ENCODE measurements at places on chromosomes 16 and 17.

GRCh38 chr16:47211218-47211617, 67.5 kb upstream of the NETO2 start:
- DNase-seq = no peak

GRCh38 chr17:57016071-57016763, 38.3 kb downstream of the SCPEP1 start:
- no peak for DNase-seq

GRCh38 chr16:77435272-77435820, 512 bp upstream of the ADAMTS18 start:
- no peak for DNase-seq

DNA sequence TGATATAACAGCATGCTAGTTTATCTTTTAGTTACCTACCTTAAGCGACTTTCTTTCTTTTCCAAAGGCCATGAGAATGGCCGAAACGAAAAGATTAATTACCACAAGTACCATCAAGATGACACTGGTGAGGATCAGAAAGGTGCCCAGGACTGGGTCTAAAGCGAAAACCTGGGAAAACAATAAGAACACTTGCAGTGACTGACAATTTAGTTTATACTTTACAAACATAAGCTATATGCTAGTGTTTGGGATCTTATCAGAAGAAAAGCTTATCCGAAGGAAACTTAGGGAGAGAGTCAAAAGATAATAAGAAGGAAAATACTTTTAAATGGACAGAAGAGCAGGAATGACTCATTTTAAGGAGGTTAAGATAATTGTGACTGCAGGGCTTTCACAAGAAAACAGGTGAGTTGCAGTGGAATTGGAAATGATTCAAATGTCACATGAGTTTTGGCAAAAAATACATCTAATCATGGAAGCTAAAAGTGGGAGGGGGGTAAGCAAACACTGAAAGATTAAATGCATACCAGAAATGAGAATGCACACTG, 34.8 kb downstream of the IST1 start:
- DNase-seq = no peak

DNA sequence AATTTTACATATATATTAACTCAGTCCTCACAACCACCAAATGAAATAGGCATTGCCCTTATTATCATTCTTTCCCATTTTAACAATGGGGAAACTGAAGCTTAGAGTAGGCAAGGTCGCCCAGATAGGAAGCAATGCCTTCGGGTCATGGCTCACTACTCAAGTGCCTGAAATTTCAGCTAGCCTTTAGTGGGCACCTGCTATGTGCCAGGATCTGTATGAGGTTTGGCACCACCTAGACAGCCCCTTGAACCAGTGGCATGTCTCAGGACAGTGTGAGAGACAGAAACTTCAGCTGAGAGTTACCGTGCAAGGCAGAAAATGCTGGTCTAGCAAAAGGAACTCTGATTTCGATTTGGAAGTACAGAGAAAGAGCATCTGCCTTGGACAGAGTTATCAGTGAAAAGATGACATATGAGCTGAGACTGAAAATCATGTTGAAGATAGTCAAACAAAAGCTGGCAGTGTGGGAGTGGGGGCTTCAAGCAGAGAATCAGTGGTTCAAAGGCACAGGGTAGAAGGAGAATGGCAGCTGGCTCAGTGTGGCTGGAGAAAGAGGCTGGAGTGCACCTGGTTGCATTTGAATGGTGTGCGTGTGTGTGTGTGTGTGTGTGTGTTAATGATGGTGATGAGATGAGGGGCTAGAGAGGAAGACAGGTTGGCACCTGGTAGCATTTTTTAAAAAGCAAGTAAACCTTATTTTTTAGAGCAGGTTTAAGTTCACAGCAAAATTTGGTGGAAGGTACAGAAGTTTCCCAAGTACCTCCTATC, 29.1 kb downstream of the CDH13 start:
- DNase-seq = no peak

DNA sequence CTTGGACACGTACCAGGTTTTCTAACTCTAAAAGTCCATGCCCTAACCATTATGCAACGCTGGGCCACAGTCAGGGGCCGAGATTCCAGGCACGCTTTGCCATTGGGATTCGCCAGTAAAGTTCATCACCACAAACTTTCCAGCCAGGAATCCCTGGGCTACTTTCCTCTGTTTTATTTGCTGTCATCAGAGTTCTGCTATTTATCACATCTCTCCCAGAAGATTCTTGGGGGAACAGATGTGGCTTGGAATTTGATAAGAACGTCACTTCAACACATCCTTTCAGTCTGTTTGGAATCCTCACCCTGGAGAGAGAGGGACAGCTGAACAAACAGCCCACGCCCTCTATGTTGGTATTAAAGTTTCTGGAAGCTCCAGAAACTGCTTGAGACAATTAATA, 109.6 kb upstream of the CACNG3 start:
- DNase-seq = no peak

DNA sequence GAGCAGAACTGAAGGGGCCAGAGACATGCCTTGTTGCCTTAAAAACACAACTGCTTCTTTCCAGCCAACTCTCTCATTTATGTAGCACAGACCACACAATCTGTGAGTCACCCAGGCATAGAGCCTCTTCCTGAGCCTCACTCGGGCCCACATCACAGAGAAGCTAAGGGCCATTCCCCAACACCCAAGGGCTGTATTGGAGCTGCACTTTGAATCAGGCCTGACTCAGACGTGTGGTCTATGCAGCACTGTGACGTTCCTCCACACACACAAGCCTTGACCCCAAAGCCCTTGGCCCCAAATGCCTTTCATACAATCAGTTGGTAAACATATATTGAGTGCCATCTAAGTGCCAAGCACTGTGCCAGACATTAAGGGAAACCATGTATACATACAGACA, 308.9 kb upstream of the DYNLRB2 start:
- DNase-seq = no peak

DNA sequence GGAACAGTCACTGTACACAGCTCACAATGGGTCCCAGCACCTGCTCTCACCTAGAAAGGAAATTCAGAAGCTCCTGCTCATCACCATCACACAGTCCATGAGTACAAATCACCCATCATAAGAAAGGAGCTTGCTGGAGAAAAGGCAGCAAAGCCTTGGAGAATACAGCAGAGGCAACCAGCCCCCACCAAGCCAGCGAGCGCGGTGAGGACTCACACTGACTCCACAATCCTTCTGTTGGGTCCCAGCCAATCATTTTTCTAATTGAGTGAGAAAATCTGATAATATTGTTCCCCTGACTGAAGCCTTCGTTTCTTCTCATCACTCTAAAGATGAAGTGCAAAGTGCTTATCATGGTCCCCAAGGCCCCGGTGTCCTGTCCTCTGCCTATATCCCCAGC, 298.3 kb downstream of the SLC39A11 start:
- DNase-seq = no peak

DNA sequence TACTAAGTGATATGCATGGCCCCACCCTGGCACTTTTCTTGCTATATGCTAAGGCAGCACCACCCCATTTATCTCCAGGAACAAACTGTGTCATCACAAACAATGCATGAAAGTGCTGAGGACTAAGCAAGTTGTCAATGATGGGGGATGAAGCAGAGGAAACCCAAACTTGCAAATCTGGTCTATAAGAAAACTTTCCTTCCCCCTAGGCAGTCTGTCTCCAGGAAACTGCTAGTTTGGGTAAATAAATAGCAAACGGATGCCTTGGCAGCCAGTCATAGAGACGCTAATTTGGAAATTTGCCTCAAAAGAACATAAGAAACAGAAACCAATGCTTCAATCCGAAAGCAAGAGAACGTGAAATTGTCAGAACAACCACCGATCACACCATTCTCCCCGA, 5.6 kb upstream of the HSBP1 start:
- DNase-seq = no peak

DNA sequence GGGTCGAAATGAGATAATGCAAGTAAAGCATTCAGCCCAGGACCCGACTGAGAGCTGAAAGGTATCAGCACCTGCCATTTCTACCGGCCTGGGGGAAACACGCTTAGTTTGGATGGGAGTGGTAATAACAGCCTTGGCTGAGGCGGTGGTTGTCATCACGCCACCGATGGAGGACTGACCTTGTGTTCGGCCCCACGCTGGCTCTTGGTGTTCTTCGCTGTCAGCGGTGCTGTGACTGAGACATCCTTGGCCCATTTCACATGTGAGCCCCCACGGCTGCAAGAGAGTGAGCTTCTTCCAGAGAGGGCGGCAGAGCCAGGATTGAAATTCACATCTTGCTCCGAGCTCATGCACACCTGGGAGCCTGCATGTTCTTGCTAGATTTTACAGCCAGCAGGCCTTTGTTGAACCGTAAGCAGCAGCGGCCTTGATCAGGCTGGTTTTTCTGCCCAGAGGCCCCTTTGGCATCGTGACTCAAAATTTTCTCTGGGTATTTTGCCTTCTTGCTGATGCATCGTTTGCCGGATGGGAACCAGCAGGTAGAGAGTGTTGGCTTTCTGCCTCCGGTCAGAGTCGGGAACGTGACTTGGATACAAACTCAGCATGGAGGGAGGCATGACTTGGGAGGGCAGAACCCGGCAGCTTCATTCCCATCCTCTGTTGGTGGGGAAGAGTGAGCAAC, 341.5 kb downstream of the SNX29 start:
- DNase-seq = no peak

GRCh38 chr17:73308017-73308823, 3.6 kb downstream of the CDC42EP4 start:
- no peak for DNase-seq

- no peak for DNase-seq
Measured at GRCh38 chr16:66832661-66833305, 2.0 kb upstream of the NAE1 start.

DNA sequence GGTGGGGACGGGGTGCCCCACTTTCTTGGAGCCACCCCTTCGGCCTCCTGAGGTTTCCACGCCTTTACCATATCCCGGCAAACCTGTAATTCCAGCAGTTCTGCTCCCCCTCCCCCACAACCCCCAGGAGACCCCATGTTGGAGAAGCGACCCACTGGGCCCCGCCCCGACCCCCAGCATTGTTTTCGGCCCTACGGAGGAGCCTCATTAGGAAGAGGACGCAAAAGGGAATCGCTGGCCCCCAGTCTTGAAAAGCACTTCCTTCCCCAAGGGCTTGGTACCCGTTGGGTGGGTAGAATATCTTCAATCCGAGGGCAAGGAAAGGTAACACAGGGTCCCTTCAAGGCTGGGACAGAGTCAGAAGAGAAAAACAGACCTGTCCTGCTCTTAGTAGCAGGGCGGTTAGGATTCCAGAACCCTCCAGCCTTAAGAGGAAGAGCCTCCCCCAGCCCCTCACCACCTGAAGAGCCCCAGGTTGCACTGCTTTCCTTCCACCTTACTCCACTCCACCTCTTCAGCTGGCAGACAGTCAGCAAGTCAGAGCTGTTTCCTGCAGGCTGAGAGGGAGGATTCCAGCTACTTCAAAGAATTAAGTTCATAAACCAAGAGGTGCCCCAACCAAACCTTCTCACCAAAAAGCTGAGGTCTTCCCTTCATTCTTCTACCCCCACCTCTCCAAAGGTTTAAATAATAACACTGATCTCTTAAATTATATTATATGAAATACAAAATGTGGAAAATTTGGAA, 803 bp upstream of the TLCD2 start:
- DNase-seq = no peak

GRCh38 chr17:82909322-82909904, 69.6 kb upstream of the ZNF750 start:
- peak; percentile 16 for DNase-seq

- no peak for DNase-seq
Measured at GRCh38 chr16:76897816-76898215, 293.2 kb upstream of the MON1B start.

DNA sequence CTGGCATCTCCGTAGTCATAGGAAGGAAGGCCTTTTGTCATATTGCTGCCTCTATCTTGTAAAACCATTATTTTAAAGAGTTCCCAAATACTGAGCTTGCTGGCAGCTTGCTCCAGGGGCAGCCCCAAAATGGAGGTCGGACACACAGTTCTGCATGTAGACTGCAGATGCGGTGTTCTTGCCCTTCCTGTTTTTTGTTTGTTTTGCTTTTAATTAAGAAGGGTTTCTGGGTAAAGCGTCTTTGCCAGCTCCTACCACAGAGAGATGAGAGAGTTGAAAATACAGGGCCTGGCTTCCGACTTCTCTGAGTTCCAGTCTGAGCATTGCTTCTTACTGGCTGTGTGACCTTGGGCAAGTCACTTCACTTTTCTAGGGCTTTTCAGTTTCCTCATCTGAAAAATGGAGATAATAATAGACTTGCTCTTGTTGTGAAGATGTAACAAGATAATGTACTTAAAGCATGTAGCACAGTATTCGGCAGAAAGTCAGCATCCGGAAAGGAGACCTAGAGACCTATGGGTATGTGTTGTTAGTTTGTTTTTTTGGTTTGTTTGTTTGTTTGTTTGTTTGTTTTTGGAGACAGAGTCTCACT, 67.8 kb upstream of the GSE1 start:
- DNase-seq = no peak

DNA sequence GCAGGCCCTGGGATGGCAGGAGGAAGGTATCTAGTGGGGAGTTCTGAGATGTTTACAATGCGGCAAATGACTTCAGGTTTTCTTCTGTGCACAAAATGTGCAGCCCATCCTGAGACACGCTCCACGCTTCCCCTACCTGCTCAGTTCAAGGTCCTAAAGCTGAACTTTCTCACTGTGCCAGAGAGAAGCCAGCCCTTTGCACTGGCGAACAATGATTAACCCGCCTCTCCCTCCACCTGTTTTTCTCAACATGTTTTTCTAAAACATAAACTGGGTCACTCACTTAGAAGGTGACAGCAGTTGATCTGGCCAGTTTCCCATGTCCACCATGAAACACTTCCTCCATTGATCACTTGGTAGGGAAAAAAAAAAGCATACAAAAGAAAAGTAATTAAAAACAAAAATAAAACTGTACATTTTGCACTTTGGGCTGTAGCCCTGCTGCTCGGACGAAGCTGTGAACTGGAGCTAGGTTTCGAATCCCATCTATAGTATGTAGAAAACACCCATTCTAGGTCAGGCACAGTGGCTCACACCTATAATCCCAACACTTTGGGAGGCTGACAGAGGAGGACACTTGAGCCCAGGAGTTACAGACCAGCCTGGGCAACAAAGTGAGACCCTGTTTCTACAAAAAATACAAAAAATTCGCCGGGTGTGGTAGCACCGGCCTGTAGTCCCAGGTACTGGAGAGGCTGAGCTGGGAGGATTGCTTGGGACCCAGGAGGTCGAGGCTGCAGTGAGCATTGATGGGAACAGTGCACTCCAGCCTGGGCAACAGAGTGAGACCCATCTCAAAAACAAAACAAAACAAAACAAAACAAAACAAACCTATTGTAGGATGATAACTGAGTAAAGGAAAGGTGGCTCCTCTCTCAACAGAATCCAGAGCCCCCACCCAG, 6.1 kb upstream of the G6PC1 start:
- DNase-seq = no peak

DNA sequence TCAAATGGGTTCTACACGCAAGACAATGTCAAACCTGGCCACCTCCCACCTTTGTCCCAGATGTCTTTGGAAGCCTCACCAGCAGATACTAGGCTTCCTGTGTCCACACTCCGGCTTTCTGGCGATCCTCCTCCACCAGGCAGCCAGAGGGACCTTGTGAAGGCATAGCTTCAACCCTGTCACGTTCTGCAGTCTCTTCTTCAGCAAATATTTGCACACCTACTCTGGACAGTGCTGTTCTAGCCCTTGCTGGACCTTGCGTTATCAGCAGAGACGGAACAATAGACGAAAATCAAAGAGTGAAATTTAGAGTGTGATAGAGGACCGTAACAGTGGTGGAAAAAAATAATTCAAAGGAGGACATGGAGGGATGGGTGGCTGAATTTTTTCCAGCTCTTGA, 38.5 kb upstream of the KIFC3 start:
- no peak for DNase-seq

Data from stimulated activated CD8-positive, alpha-beta memory T cell treated with anti-CD3 and anti-CD28 coated beads, Interleukin-7, amount 100 ng/mL, for 1 hour (primary cell).